ENCODE measurements at places on chromosomes 2 and 18.
A peak's percentile ranks its signal among the peaks of the same experiment; 100 is the strongest.

DNA sequence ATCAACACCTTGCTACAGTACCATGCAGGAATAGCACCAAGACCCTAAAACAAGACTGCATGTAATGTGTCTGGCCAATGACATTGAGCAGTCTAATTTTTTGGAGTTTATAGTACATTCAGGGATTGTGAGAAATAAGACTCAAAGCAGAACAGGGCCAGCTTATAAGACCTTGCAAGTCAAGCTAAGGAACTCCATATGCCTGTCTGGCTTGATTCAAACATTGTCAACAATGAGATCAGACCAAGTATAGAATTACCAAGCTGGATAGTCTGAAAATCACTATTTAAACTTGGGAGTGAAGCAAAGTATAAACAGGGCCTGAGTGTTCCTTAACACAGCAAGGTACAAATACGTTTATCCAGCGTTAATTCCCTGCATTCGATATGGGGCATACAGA is 370.9 kb downstream of the CNTNAP5 start:
- no peak for DNase-seq

DNA sequence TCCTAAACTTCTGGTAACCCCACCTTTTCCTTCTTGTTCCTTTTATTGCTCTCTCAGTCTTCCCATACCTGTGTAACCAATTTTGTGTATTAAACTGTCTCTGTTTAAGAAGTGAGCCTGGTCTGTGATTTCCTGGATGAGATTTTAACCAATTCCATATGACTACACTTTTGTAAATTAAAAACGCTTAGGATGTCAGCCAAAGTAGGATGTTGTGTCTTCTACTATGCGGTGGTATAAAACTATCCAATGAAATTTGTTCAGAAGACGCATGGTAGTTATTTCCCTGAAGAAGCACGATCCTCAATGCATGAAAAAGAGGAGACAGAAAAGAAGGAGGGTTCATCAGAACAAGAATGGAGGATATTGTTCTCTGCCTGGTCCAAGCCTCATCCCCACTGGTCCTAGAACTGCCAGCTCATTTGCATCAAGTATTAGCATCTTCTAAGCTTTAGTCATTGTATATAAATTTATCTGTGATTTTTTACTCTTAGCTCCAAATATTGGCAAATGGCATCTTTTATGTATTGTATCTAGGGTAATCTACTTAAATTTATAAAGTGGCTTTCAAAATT is 127.4 kb downstream of the TGIF1 start:
- no peak for DNase-seq

- DNase-seq = no peak
Observed at GRCh38 chr18:48227206-48227605, 182.0 kb downstream of the ZBTB7C start.

- no peak for DNase-seq
Observed at GRCh38 chr2:84792856-84793522, 87.9 kb downstream of the TRABD2A start.

DNA sequence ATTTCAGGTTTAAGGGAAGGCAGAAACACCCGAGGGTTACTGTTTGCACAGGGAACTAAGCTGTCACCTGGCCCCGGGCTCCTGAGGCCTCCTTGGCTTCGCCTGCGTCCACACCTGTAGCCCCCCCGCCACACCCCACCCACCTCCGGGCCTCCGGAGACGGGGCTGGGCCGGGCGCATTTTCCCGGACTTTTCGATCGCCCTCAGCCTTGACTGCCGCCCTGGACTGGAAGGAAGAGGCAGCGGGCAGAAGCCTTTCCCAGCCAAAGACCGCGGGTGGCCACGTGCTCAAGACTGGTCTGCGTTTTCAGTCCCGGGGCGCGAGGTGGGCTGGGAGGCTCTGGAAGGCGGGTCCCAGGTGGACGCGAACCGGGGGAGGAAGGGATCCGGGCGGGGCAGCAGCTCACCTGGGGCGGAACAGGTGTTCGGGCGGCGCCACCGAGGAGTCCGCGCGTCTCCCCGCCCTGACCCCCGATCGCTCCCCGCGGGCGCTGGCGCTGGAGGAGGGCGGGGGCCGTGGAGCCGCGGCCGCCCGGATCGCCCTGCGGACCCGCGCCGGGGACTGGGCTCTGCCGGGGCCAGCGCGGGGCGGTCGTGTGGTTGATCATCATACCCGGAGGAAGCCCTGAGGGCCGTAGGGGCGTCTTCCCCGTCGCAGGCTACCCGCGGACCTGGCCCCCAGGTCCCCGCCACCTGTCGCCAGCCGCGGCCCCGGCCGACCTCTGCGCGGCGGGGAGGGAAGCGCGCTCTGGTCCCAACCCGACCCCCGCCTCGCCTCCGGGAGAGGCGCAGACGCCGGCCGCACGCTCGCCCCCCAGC is 3.2 kb downstream of the ID2 start:
- DNase-seq = no peak

- peak; percentile 52 for DNase-seq
Observed at GRCh38 chr2:46943881-46944798, 28.5 kb upstream of the MCFD2 start.

DNA sequence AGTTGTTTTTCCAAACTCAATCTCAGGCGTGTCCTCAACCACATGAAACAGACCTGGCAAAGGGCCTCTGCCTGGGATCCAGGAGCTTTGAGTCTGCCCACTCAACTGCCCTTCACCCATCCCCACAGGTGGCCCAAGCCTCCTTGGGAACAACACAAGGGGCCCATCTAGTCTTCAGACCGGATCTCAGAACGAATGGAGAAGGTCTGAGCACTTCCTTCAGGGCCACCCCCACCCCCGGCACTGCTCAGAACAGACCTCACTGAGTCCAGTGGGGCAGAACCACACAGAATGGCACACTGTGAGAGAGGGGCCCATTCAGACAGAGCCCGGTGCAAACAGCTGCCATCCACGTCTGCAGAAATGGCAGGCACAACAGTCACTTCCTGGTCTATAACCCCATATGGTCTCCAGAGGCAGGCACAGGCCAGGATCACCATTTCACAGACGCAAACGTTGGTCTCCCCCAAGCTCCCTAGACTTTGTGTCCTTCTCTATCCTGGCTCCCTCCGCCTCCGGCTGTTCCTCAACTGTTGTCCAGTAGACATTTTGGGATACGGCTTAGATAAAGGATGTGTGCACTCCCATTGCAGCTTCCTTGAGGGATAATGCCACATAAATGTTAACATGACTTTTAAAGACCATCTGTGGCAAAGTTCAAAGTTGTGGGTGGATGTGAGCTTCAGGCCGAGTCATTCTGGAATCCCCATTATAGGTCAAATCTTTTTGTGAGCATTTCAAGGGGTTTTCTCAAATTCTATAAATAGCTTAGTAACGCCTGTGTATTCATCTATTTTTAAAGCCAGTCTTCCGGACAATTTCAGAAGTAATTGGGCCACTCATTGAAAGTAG is 149.7 kb downstream of the SMAD7 start:
- DNase-seq = no peak

GRCh38 chr2:119359774-119360173 is 6.9 kb downstream of the C2orf76 start:
- no peak for DNase-seq

DNA sequence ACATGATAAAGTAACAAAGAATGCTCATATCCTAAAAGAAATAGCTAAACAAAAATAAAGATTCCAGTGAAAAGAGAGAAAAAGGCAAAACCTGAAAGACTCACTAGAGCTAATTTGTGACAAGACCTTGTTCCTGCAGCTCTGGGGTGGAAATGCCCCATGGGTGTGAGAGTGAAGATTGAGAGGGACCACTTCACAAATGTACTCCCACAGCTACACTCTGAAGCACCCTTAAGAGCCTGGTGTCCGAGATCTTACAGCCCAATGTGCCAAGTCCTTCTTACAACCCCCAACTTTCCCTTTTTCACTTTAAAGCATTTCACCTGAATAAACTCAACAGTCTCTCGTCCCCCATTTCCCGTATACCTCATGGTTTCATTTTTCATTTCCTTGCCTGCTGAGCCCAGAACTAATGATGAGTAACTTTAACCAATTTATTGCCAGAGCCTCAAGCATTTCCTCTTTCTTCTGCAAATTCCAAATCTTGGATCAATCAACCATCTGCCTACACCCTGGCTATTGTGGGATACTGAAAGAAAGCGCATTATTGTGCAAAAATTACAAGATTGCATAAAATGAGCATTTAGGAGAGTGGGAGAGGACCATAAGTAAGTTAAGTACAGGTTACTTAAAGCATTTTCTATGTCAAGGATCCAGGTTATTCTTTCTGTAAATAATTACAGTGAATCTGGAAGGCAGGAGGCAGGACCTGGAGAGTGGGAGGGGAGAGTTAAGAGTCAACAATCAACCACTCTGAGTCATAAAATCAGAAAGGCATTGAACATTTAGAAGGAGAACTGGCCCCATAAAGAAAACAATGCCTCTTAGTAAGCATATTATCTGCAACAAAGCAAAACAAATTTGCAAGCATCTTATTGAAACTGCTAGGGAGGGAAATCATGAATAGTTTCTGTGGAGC is 804.4 kb upstream of the CELF4 start:
- no peak for DNase-seq

GRCh38 chr18:24231773-24232735 is 93.2 kb downstream of the CABYR start:
- DNase-seq = no peak

DNA sequence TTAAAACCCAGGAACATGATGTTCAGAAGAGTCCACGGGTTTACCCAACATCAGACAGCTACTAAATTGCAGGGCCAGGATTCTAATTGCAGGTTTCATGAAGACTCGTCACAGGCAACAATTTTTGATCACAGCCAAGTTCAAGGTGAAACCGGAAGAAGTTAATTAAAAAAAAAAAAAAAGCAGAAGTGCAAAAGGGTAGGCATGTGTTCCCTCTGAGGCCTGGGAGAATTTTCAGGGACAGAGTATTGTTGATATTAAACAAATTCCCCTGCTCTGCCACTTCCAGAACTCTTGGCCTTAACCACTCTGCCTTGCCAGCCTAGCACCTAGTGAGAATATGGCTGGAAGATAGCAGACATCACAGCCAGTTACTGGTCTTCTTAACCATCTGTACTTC is 99.4 kb upstream of the TRIB2 start:
- no peak for DNase-seq

GRCh38 chr2:2293527-2294089 is 37.5 kb downstream of the MYT1L start:
- DNase-seq = no peak

DNA sequence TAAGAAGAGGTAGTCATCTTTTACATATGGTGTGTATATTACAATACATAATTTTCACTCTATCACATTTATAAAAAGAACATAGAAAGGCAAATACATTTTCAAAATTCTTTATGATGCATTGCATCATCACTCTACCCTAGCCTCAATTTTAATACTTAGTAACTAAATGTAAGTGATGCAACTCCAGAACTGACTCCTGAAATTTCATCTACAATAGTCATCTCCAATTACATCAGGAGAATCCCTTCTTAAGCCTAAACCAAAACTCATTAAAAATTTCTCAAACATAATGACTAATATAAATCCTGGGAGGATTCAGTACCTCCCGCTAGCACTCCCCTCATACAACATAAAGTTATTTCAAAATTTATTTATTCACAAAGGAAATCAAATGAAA is 15.9 kb downstream of the TMX3 start:
- no peak for DNase-seq

GRCh38 chr2:46647041-46647440 is 167.7 kb downstream of the TMEM247 start:
- no peak for DNase-seq

GRCh38 chr2:212330263-212330662 is 208.3 kb downstream of the ERBB4 start:
- DNase-seq = no peak

DNA sequence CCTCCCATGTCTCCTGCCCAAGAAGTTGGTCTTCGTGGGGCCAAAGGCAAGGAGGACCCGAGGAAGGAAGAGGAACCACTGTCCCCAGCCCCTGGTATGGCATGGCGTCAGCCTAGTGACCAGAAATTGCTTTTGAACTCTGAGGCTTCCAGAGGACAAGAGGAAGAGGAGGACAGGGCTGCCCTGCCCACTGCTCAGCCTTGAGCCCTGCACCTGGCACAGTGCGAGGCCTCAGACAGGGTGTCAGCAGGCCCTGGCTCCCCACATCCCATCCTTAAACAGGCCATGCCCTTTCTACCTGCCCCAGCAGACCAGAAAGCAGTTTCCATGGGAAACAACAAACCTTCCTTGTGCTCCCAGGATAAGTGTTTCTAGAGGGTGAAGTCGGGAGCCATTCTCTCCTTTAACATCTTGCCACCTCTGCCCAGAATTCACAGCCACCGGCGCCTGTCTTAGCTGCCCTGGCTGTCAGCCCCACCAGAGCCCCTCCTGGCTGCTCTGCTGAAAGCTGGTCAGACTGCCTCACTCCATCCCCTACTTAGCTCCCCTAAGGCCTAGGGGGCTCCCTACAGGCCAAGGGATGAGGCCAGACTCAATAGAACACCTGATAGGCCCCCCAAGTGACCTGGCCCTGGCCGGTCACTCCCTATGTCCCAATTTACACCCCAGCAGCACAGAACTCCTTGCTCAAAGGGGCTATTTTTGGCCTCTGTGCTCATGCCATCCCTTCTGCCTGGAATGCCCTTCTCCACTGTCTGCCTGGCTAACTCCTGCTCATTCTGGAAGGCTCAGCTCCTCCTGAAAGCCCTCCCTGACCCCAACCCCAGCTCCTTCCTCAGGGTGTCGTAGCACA is 20.6 kb downstream of the ATOH8 start:
- DNase-seq = no peak

DNA sequence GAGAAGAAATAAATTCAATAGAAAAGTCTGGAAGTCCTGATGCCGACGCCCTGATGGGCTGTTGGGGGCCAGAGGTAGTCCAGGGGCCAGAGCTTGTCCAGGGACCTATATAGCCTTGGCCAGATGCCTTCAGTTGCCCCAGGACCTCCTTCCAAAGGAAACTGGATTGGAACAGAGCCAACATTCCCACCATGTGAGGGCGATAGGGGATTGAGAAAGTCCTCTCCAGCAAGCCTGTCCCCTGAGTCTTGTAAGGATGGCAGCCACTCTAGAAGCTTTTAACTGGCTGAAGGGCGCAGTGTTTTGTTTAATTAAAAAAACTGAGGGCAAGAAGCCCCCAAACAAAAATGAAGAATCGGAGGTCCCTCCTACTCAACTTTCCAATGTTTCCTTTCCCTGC is 54.9 kb upstream of the CDCA7 start:
- DNase-seq = no peak

DNA sequence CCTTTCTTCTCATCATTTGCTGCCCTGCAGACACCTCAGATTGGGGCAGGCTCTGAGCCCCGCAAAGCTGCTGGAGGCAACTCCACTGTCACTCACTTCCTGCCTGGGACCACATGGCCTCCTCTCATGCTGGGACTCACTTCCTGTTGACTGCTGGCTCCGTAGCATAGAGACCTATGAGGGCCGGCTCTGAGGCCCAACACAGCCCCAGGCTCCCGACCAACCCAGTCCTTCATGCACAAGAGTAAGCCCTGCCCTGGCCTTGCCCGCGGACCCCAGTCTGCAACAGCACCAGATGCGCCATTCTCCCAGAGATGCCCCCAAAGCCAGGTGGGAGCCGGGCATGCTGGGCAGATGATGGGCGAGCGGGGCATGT is 55.7 kb downstream of the DNMT3A start:
- peak; percentile 85 for DNase-seq

DNA sequence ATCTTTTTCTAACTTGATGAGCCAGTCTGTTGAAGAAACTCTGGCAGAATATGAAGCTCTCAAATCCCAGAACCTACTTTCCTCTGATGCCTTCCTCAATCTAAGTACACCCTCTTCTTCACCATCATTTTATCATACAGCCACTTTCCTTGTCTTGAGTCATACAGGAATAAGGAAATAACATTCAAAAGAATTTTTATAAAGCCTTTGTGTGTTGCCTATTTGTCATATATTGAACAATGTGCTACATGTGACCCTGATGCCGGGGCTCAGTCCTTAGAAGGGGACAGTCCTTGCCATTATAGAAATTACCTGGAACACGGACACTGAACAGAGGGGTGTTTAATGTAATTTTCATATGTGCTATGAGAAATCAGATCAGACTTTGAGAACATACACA is 27.4 kb downstream of the RAPGEF4 start:
- no peak for DNase-seq

Measured in CD4-positive, alpha-beta T cell (primary cell).